Body of pancreas (tissue), 4 donors: ENCODE measurements at places on chromosomes 12 and 14. TPM values are rescaled to one million over a fixed set of nuclear protein-coding genes. Genes with fewer than 3 reads are reported as not detected.

Gene OTOGL
- 0.26 TPM for total RNA-seq

Gene IL22
- total RNA-seq, result not detected

Gene CELA1
- total RNA-seq, result not detected

Gene TRIM9
- total RNA-seq, result 9.2 TPM

Gene GPR135
- total RNA-seq, result 4.2 TPM

Gene PTPN6
- 19.4 TPM for total RNA-seq

Gene COL2A1
- total RNA-seq, result not detected

Gene PIWIL1
- not detected for total RNA-seq

Gene KRT3
- not detected for total RNA-seq

Gene CRIP2
- 65.9 TPM for total RNA-seq

Gene OR4E2
- not detected for total RNA-seq

Gene GARIN6
- not detected for total RNA-seq

Gene SSTR1
- 5.3 TPM for total RNA-seq

Gene LRCOL1
- total RNA-seq, result not detected

Gene CLEC2B
- total RNA-seq, result 4.2 TPM

Gene RNF212B
- total RNA-seq, result not detected

Gene CNTN1
- 1.3 TPM for total RNA-seq

Gene NR1H4
- total RNA-seq, result 2.9 TPM

Gene DPF3
- 0.78 TPM for total RNA-seq

Gene BMAL2
- total RNA-seq, result 4.3 TPM

Gene TC2N
- total RNA-seq, result 105 TPM

Gene INHBC
- not detected for total RNA-seq

Gene KMT2D
- 51.1 TPM for total RNA-seq

Gene ENDOU
- not detected for total RNA-seq

Gene HOXC5
- not detected for total RNA-seq

Gene SLC38A4
- 2.0 TPM for total RNA-seq

Gene TMEM179
- 9.6 TPM for total RNA-seq

Gene TMEM253
- not detected for total RNA-seq

Gene GPD1
- total RNA-seq, result 232 TPM

Gene DAAM1
- 42.5 TPM for total RNA-seq

Gene DYRK4
- total RNA-seq, result 13.2 TPM

Gene FAM161B
- total RNA-seq, result 1.0 TPM

Gene RBM25
- 75.8 TPM for total RNA-seq

Gene SLC2A14
- 8.6 TPM for total RNA-seq

Gene JDP2
- total RNA-seq, result 17.9 TPM

Gene HOXC12
- not detected for total RNA-seq

Gene HIP1R
- total RNA-seq, result 183 TPM
